Effector memory CD8-positive, alpha-beta T cell (primary cell): ENCODE measurements at places on chromosomes 3 and 15.
A peak's percentile ranks its signal among the peaks of the same experiment; 100 is the strongest.

DNA sequence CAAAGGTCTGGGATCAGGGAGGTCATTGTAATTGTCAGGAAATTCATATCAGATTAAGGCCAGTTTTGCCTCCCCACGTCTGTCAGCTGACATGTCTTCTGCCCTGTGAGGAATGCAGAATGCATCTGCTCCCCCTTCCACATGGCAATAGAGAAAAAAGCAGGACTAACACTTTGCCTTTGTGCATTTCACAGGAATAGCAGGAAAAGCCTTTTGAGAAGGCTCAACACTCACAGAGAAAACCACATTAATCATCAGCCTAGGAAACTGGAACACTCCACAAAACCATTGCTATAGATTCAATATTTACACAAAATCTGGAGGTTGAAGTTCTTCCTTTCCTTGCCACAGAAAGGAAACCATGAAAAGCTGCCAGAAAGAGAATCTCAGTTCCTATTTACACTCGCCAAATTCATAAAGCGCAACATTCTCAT, 165.2 kb upstream of the HES1 start:
- no peaks in the 10 kb centered on the region for H3K4me1 ChIP-seq
- peaks cover 18% of the 10 kb centered on the region for H3K27me3 ChIP-seq
- no peak for DNase-seq
- H3K36me3 ChIP-seq = no peaks in the 10 kb centered on the region
- H3K4me3 ChIP-seq = no peak overlapping the region
- H3K27ac ChIP-seq = no peak overlapping the region

DNA sequence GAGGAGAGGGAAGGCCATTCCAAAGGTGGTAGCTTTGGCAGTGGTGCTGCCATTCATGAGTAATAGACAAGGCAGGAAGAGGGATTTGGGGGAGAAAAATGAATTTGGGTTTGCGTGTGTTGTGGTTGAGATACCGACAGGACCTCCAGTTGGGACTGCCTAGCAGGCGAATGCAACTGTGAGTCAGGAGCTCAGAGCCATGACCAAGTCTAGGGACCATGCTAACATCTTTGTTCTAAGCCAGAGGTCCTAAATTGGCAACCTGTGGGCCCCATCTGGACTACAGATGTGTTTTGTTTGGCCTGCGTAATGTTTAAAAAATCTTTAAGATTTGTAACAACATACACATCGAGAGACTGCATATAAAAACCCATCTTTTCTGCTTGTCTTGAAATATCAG, 61.6 kb downstream of the SAMMSON start:
- H3K36me3 ChIP-seq = no peaks in the 10 kb centered on the region
- no peaks in the 10 kb centered on the region for H3K4me1 ChIP-seq
- H3K27me3 ChIP-seq = no peaks in the 10 kb centered on the region
- H3K4me3 ChIP-seq = no peak overlapping the region
- no peak overlapping the region for H3K27ac ChIP-seq

- peaks cover 28% of the 10 kb centered on the region for H3K36me3 ChIP-seq
- peaks cover 43% of the 10 kb centered on the region for H3K4me1 ChIP-seq
- no peaks in the 10 kb centered on the region for H3K27me3 ChIP-seq
- peak overlapping the region; percentile 95 for H3K4me3 ChIP-seq
Measured at GRCh38 chr3:11641683-11642430, 1.9 kb downstream of the VGLL4 start.

DNA sequence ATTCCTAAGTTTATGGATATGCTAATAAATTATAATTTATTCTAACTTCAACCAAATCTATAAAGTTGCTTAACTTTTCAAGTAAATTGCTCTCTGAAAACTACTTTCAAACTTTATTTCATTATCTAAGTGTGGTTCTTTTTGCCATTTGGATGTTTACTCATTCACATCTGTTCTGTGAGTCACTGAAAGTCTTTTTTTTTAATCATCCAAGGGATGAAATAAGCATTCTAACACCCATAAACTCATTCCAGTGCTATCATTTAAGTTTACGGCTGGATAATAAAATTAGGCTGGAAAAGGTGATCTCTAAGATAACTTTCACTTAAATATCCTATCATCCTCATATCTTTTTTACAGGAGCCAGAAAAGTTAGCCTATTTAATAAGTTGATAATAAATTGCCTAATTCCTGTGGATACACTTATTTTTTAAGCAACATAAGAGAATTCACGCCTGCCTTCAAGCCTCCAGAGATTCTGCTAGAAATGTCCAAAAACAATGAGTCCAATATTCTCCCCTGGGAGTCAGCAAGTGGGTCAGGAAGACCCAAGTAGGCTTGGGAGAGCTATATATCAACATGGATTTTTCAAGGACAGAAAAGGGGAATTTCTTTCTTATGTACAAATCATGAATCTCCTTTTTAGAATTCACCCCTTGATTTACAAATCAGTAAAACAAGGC, 25.8 kb downstream of the SCG3 start:
- no peak for DNase-seq
- H3K4me1 ChIP-seq = no peaks in the 10 kb centered on the region
- H3K4me3 ChIP-seq = no peak overlapping the region
- no peaks in the 10 kb centered on the region for H3K36me3 ChIP-seq

DNA sequence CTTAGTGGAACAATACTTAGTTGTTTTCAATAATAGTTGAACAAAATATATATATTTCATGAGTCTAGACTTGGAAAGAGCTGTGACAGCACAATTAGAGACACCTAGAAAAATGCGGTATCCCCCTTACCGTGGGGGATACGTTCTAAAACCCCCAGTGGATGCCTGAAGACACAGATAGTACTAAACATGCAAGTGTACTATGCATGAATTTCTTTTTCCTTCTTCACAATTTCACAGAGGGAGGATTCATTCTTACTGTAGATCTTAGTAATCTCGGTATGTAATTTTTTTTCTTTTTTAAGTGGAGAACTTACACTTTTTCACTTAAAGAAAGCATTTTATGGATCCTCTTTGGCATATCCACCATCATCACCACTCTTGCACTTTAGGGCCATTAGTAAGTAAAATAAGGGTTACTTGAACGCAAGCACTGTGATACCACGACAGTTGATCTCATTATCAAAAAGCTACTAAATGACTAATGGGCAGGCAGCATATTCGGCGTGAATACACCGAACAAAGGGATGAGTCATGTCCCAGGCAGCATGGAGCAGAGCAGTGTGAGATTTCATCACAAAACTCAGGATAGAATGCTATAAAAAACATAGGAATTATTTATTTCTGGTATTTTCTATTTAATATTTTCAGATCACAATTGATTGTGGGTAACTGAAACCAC, 72.3 kb upstream of the ZNF280D start:
- peaks cover 20% of the 10 kb centered on the region for H3K27me3 ChIP-seq
- no peaks in the 10 kb centered on the region for H3K36me3 ChIP-seq
- no peak for DNase-seq
- H3K4me1 ChIP-seq = peaks cover 4% of the 10 kb centered on the region
- no peak overlapping the region for H3K27ac ChIP-seq
